SK-MEL-5 (cell line): ENCODE measurements at places on chromosomes 13 and 19. TPM values are rescaled to one million over a fixed set of nuclear protein-coding genes. Genes with fewer than 3 reads are reported as not detected.

ESD gene
- 164 and 165 TPM in 2 replicates for total RNA-seq

C2CD4C gene
- total RNA-seq: 0.80 and 1.1 TPM in 2 replicates

TNFRSF19 gene
- 128 and 130 TPM in 2 replicates for total RNA-seq

PABPC3 gene
- total RNA-seq: 0.11 and 0.13 TPM in 2 replicates

ATP4A gene
- total RNA-seq: not detected in 2 replicates

ZBTB32 gene
- not detected in 2 replicates for total RNA-seq

PRRG2 gene
- 0.98 and 6.8 TPM in 2 replicates for total RNA-seq

ZNF615 gene
- 6.6 and 7.7 TPM in 2 replicates for total RNA-seq

ZNF229 gene
- 0.29 and 0.98 TPM in 2 replicates for total RNA-seq

KLK3 gene
- not detected in 2 replicates for total RNA-seq

ADGRL1 gene
- total RNA-seq: 5.0 and 8.1 TPM in 2 replicates

NCCRP1 gene
- 0.21 and 0.67 TPM in 2 replicates for total RNA-seq

PSG11 gene
- total RNA-seq: 2.0 TPM in 1 of 2 replicates, not detected in the other

PSG7 gene
- total RNA-seq: not detected in 2 replicates

IQCN gene
- total RNA-seq: 0.08 TPM in 1 of 2 replicates, not detected in the other

SPACA6 gene
- total RNA-seq: 2.0 and 3.5 TPM in 2 replicates

ZNF558 gene
- 21.4 and 24.8 TPM in 2 replicates for total RNA-seq

PRR36 gene
- 0.72 TPM in 1 of 2 replicates, not detected in the other for total RNA-seq

ARL11 gene
- total RNA-seq: not detected in 2 replicates

RASIP1 gene
- 0.71 and 1.2 TPM in 2 replicates for total RNA-seq

MUC16 gene
- total RNA-seq: not detected in 2 replicates

NTF4 gene
- total RNA-seq: not detected in 2 replicates

CHAMP1 gene
- total RNA-seq: 20.4 and 21.7 TPM in 2 replicates

SGCG gene
- total RNA-seq: not detected in 2 replicates
